ENCODE measurements at places on chromosomes 13 and 19.

DNA sequence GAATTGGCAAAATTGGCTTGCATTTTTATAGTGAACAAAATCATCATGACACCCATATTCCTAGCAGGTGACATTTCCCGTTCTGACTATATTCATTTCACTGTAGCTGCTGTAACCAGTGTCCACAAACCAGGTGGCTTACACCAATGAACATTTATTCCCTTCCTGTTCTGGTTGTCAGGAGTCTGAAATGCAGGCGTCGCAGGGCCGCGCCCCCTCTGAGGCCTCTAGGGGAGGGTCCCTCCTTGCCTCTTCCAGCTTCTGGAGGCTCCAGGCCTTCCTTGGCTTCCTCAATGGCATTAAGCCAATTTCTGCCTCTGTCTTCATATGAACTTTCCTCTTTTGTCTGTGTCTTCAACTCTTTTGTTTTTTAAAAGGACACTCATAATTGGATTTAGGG, 6.5 kb upstream of the RLN3 start:
- no peaks in the 10 kb centered on the region for H3K27me3 ChIP-seq
- H3K4me1 ChIP-seq, result no peaks in the 10 kb centered on the region
- no peaks in the 10 kb centered on the region for H3K36me3 ChIP-seq
- H3K27ac ChIP-seq, result no peak overlapping the region
- no peak overlapping the region for H3K4me3 ChIP-seq

DNA sequence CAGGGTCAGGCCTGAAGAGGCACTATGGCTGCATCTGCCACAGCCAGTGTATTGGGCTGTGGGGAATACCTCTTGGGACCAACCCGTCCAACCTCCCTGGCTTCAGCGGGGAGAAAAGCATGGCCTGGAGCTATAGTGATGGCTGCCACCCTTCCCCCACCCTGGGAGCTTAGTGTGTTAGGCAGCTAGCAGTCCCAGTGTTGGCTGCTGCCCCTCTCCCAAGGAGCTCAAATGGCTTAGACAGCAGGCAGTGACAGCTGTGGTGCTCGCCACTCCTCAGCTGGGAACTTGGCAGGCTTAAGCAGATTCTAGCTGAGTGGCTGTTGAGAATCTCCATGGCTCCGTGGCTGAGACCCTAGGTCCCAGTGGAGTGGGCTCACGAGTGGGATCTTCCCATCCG, 19.7 kb downstream of the ACOD1 start:
- peaks cover 13% of the 10 kb centered on the region for H3K27me3 ChIP-seq
- H3K4me1 ChIP-seq, result no peaks in the 10 kb centered on the region
- no peak for ATAC-seq
- H3K4me3 ChIP-seq, result no peak overlapping the region

GRCh38 chr19:47070756-47071155, 22.3 kb upstream of the TMEM160 start:
- peaks cover 5% of the 10 kb centered on the region for H3K4me1 ChIP-seq
- no peak overlapping the region for H3K27ac ChIP-seq
- no peak overlapping the region for H3K4me3 ChIP-seq
- ATAC-seq, result no peak
- no peaks in the 10 kb centered on the region for H3K27me3 ChIP-seq

GRCh38 chr19:44072543-44073401, 813 bp downstream of the ZNF284 start:
- H3K4me3 ChIP-seq, result peak overlapping the region; percentile 96
- ATAC-seq, result no peak
- peaks cover 15% of the 10 kb centered on the region for H3K36me3 ChIP-seq

- H3K27ac ChIP-seq, result peak overlapping the region; percentile 98
- peak; percentile 56 for ATAC-seq
- peaks cover 5% of the 10 kb centered on the region for H3K4me1 ChIP-seq
- peak overlapping the region; percentile 95 for H3K4me3 ChIP-seq
Observed at GRCh38 chr13:27455331-27455855, 5.0 kb upstream of the MTIF3 start.

- no peak overlapping the region for H3K4me3 ChIP-seq
- H3K27me3 ChIP-seq, result no peaks in the 10 kb centered on the region
- H3K36me3 ChIP-seq, result peaks cover 87% of the 10 kb centered on the region
Observed at GRCh38 chr19:54457773-54458647, 5.6 kb downstream of the LENG9 start.

- no peaks in the 10 kb centered on the region for H3K36me3 ChIP-seq
- H3K27ac ChIP-seq, result no peak overlapping the region
- H3K27me3 ChIP-seq, result no peaks in the 10 kb centered on the region
- no peak for ATAC-seq
- no peaks in the 10 kb centered on the region for H3K4me1 ChIP-seq
- H3K4me3 ChIP-seq, result no peak overlapping the region
Observed at GRCh38 chr13:80029170-80029569, 311.8 kb downstream of the SPRY2 start.

DNA sequence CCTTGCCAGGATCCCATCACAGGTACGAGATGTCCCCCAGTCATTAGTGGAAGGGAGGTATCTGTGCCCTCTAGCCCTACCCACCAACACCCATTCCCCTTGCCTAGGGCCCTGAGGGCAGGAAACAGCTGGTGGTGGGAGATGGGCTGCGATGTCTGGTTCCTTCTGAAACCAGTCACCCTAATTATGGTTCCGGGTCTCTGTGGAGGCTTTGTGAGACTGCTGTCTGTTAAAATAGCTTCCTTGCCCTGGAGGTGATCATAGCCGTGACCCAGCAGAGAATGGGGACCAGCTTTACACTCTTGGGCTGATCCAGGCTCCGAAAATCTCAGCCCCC, 5.5 kb downstream of the ALDH16A1 start:
- H3K27ac ChIP-seq, result peak overlapping the region; percentile 85
- ATAC-seq, result no peak
- H3K27me3 ChIP-seq, result no peaks in the 10 kb centered on the region

- ATAC-seq, result no peak
- no peaks in the 10 kb centered on the region for H3K27me3 ChIP-seq
- peak overlapping the region; percentile 51 for H3K4me3 ChIP-seq
- peaks cover 5% of the 10 kb centered on the region for H3K4me1 ChIP-seq
Observed at GRCh38 chr13:31950111-31950815, 81.3 kb upstream of the FRY start.

- no peaks in the 10 kb centered on the region for H3K27me3 ChIP-seq
- H3K4me3 ChIP-seq, result no peak overlapping the region
- no peaks in the 10 kb centered on the region for H3K4me1 ChIP-seq
- ATAC-seq, result no peak
- no peak overlapping the region for H3K27ac ChIP-seq
Observed at GRCh38 chr13:105220881-105221280, 1314.6 kb downstream of the EFNB2 start.

DNA sequence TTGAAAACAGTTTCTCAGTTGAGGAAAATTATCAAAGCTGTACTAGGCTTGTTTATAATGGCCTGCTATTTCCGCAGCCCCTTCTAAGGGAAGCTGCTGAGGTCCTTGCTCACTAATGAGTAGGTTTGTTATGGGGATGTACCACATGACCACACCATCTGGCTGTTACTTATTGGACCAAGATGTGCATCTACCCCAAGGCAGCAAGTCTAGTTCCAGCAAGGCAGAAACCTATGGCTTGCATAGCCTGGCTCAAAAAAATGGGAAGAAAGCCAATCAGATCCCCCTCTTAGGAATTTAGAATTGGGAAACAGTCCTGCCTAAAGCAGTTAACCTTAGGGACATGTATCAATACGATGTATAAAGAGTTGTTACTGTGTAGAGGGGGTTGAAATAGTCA, 186.5 kb upstream of the SPRY2 start:
- H3K36me3 ChIP-seq, result no peaks in the 10 kb centered on the region
- no peaks in the 10 kb centered on the region for H3K27me3 ChIP-seq
- H3K4me3 ChIP-seq, result no peak overlapping the region
- ATAC-seq, result no peak
- no peaks in the 10 kb centered on the region for H3K4me1 ChIP-seq
